ENCODE measurements at places on chromosomes 11 and 22.

DNA sequence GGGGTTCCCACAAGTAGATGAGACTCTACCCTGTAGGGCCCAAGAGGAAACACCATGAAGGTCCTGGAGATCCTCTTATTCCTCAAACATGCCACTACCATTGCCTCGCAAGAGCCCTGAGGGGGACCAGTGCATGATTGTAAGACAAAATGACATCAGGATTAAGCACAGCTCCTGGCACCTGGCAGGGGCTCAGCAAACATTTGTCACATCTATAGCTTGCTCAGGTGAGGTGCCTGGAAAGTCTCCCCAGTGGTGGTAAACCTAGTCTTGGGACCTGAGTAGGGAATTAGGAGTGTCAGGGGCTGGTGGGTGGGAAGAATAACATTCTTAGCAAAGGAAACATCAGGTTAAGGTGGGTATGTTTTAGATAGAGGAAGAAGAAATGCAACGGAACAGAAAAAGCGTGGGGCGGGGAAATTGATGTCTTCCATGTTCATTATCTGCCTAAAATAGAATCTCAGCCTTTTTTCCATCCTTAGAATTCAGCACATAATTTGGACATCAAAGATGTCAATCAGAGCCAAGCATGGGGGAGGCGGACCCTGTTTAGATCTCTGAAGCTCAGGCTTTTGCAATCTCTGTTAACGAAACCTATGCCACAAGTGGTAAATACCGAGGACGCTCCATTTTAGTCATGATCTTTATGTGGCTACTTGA is 924 bp downstream of the YPEL1 start:
- DNase-seq: no peak

- no peak for DNase-seq
Observed at GRCh38 chr11:35404388-35404775, 15.0 kb downstream of the SLC1A2 start.

GRCh38 chr11:10326012-10326964 is 21.4 kb downstream of the ADM start:
- no peak for DNase-seq

- peak; percentile 25 for DNase-seq
Observed at GRCh38 chr11:44726283-44727113, at the start of gene TSPAN18. Gene TSPAN18 (plus strand): TSS chr11:44726962. CDS start chr11:44906417, 179,455 bp downstream.

DNA sequence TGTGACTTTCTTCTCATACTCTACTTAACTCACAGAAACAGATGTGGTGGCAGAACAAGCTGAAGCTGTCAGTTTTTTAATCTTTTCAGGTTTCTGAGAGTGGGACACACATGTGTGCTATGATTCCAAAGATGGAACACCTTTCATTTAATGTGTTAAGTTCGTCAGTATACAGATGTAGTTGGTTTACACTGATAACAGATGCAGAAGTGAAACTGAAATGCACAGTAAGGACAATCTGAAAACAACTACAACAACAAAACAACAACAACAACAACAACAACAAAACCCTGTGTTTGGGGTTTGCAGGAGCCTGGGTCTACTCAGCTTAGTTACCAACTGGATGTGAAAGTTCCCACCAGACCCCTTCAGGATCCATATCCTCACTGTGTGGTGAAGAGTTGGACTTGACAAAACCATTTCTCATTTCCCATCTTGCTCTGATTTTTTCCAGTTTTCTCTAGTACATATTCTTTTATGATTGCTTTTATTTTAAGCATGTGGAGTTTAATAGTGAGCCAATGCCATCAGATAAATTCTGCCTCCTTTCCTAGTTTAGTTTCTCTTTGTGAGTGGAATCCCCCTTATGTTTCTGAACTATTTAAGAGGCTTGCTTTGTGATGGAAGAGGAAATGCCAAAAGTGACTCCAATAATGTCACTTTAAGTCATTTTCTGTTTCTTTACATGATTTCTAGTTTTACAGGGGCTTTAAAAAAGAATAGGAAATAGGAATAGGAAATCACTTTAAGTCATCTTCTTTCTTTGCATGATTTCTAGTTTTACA is 47.8 kb downstream of the ARHGAP42 start:
- no peak for DNase-seq

GRCh38 chr22:39297490-39298240 is 21.8 kb downstream of the RPL3 start:
- no peak for DNase-seq
